ENCODE measurements at places on chromosomes 6 and 20.

- DNase-seq, result no peak
Observed at GRCh38 chr20:10179574-10180298, 38.9 kb upstream of the SNAP25 start.

- DNase-seq, result no peak
Observed at GRCh38 chr6:134308800-134309199, 9.1 kb downstream of the SGK1 start.

GRCh38 chr6:159213405-159213804 is 44.2 kb downstream of the FNDC1 start:
- DNase-seq, result no peak

- DNase-seq, result no peak
Observed at GRCh38 chr6:67127041-67127440, 1420.0 kb upstream of the EYS start.

DNA sequence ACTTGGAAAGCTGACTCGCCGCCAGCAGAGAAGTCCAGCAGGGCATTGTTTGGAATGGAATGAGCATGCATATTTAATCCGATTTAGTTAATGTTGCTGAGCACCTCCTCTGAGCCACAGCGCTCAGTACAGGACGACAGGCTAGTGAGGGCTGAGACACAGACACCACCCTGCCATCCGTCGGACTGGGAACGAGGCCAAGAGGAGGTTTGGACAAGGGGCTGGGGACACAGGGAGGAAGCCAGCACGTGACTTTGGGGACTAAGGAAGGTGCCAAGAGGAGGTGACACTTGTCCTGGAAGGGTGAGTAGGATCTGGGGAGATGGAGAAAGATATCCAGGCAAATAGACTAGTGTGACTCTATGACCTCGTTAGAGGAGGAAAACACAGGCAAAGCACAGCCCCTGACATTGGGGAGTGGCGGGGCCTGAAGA is 152.5 kb upstream of the ECI2 start:
- DNase-seq, result no peak
